ENCODE measurements at places on chromosomes 5 and 9. TPM values are rescaled to one million over a fixed set of nuclear protein-coding genes. Genes with fewer than 3 reads are reported as not detected.

Gene GABRG2
- polyA plus RNA-seq: not detected

Gene CSF2
- not detected for polyA plus RNA-seq

Gene CDH10
- polyA plus RNA-seq: 0.63 TPM

Gene GARNL3
- 2.9 TPM for polyA plus RNA-seq

Gene GABRA6
- not detected for polyA plus RNA-seq

Gene ITK
- not detected for polyA plus RNA-seq

Gene LCN15
- polyA plus RNA-seq: 0.07 TPM

Gene DHX29
- polyA plus RNA-seq: 25.6 TPM

Gene FCN2
- polyA plus RNA-seq: not detected

Gene GNG10
- 57.9 TPM for polyA plus RNA-seq

Gene IQGAP2
- polyA plus RNA-seq: 4.9 TPM

Gene C9
- not detected for polyA plus RNA-seq

Gene MLANA
- not detected for polyA plus RNA-seq

Gene KIF4B
- polyA plus RNA-seq: 0.11 TPM

Gene ITGA2
- 8.5 TPM for polyA plus RNA-seq

Gene ENTPD8
- polyA plus RNA-seq: 0.41 TPM

Gene CYLC2
- not detected for polyA plus RNA-seq

Gene PDCD1LG2
- polyA plus RNA-seq: 0.79 TPM

Gene ORM2
- polyA plus RNA-seq: not detected

Gene SCAI
- 2.3 TPM for polyA plus RNA-seq

Gene GABBR2
- polyA plus RNA-seq: 0.47 TPM

Gene KIF20A
- 45.0 TPM for polyA plus RNA-seq

Gene GGTA1
- not detected for polyA plus RNA-seq

Gene MYMK
- polyA plus RNA-seq: not detected

Gene HMGCR
- 28.6 TPM for polyA plus RNA-seq

Gene GPR150
- polyA plus RNA-seq: not detected

Measured in A549 (cell line).